ENCODE measurements at places on chromosomes 2 and 18.

DNA sequence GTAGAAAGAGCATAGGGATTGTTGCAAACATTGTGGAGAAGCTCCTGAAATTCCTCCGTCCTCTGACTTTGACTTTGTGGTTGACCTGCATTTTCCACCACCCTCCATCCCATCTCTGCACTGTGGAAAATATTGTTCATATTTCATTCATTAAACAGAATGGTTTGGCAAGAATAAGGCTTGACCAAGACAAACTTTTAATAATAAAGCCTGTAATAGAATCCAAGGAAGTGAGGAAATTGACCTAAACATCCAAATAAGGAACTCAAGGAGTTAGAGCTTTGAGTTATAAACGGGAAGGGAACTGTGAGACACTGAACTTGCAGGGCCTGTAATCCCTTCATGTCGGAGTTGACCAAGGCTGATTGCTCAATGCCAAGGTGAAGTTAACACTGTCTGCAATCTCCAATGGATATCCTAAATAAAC lies 115.2 kb downstream of the GFPT1 start:
- no peak for DNase-seq

GRCh38 chr2:148901142-148901541 lies 26.1 kb downstream of the KIF5C start:
- DNase-seq: no peak

DNA sequence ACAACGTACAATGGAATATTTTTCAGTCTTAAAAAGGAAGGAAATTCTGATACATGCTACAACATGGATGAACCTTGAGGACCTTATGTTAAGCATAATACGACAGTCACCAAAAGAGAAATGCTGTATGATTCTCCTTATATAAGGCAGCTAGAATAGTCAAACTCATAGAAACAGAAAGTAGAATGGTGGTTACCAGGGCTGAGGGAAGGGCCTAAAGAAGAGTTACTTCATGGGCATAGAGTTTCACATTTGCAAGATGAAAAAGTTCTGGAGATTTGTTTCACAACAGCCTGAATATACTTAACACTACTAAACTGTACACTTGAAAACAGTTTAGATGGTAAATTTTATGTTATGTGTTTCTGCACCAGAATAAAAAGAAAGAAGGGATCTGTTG lies 113.3 kb downstream of the GALNT1 start:
- no peak for DNase-seq

GRCh38 chr2:19864381-19864780 lies 37.4 kb downstream of the TTC32 start:
- no peak for DNase-seq

DNA sequence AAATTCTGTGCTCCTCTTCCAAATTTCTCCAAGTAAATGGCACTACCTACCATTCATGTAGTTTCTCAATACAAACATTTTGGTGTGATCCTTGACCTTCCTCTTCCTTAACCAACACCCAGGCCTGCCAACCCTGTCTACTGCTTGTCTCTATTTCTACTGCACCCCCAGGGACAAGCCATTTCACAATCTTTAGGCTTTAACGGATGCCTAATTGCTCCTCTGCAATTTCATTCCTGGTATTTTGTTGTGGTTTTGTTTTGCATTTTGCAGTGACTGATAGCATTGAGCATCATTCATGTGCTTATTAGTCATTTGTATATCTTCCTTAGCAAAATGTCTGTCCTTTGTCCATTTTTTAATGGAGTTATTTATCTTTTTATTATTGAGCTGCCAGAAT lies 10.0 kb downstream of the FAP start:
- no peak for DNase-seq

GRCh38 chr2:36277146-36277808 lies 78.3 kb upstream of the CRIM1 start:
- DNase-seq: no peak

GRCh38 chr2:198905881-198906612 lies 551.7 kb downstream of the SATB2 start:
- DNase-seq: no peak

GRCh38 chr2:58871469-58872142 lies 630.5 kb upstream of the FANCL start:
- no peak for DNase-seq
